ENCODE measurements at places on chromosomes 7 and 10.

- no peak for DNase-seq
Observed at GRCh38 chr10:97024168-97025073, 161.3 kb downstream of the SLIT1 start.

- no peak for DNase-seq
Observed at GRCh38 chr10:93514521-93514920, 18.1 kb downstream of the CEP55 start.

GRCh38 chr7:18815261-18815960 is 302.0 kb downstream of the TWIST1 start:
- DNase-seq: no peak

DNA sequence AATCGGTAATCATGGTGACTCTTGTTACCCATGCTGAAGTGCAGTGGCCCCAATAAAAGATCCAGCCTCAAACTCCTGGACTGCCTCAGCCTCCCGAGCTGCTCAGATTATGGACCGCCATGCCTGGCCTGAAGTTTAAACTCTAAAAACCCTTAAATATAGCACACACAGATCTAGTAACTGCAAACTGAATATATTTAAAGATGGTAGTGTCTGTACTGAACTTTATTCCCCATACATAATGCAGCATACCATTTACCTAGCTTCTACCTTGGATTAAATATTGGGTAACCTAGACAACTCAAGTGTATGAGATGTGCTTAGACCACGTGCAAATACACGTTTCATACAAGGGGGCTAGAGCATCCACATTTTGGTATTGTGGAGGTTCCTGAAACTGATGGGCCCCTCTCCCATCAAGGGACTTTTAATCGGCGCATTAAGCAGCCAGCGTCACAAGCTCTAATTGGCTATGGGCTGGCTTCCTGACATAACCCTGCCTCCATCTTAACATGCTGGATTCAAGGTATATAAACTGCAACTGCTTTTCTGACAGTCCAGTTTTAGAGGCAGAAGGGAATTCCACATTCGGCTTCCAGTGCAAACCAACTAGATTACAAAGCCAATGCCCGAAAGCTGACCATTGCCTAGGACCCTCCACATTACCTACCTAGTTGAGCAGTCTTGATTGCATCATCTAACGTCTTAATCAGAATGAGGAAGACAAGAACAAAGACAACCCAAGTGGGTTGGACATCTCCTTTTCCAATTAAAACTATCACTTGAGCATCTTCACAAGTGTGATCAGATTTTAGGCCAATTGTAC is 13.0 kb downstream of the HNRNPA2B1 start:
- DNase-seq: no peak

DNA sequence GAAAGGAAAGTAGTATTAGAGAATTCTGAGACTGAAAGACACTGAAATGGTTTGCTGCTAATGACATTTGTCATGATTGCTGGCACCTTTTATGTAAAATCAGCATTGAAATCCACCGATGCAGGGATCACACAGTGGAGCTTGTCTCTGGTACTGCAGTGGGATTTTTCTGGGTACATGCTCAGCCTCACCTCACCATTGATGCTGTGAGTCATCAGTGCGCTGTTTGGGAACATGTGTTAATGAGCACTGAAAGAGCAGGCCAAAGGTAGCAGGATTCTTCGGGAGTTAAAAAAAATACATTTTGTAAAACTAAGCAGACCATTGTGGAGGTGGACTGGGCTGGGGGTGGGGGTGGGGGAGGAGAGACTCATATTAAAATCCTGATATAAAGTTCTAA is 174.9 kb downstream of the CREB5 start:
- DNase-seq: no peak

DNA sequence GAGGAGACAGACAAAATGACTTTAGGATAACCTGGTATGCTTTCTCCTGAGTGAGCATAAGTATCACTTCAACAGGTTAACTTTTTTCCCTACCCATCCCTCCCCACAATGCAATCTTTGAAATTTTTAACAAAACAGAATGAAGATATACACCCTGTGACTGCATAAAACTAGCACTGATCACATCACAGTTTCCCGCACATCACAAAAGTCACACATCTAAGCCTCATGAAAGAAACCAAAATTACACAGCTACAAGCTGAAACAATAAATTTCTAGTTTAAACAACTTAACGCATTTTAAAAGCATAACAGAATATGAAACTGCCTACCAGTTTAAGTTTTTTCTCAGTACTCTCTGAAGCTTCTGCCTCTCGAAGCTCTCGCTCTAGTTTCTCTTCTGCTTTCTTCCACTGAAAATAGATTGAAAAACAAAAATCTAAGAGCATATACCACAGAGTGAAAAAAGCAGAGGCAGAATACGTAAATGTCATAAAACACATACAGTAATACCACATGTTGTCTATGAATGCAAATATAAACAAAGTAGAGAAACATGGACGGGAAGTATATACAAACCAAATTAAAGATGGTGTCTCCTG is 18.1 kb downstream of the NOC3L start:
- DNase-seq: no peak

DNA sequence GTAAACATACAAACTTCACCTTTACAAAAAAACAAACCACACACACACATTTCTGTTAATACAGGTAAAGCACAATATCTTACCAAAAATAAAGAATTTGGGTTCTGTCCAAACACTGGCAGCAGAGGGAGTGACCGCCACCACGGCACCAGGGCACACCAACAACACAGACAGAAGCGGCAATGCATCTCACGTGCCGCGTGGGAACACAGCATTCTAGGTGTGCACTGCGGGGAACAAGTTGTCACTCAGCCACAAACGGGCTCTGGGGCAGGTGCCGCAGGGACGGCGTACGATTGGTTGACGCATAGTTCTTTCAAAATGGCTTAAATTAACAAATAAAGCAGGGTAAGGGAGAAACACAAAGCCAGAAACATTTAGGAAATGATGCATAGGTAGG is 22.3 kb downstream of the PDGFA start:
- DNase-seq: no peak

- peak; percentile 58 for DNase-seq
Observed at GRCh38 chr10:135132-135600, at the start of gene ZMYND11. TSS of gene ZMYND11 (plus strand) at chr10:135455. CDS start at chr10:180013, 44,558 bp downstream.
